SIG-M5 (cell line): ENCODE measurements at places on chromosomes 5 and 9.
A peak's percentile ranks its signal among the peaks of the same experiment; 100 is the strongest.

DNA sequence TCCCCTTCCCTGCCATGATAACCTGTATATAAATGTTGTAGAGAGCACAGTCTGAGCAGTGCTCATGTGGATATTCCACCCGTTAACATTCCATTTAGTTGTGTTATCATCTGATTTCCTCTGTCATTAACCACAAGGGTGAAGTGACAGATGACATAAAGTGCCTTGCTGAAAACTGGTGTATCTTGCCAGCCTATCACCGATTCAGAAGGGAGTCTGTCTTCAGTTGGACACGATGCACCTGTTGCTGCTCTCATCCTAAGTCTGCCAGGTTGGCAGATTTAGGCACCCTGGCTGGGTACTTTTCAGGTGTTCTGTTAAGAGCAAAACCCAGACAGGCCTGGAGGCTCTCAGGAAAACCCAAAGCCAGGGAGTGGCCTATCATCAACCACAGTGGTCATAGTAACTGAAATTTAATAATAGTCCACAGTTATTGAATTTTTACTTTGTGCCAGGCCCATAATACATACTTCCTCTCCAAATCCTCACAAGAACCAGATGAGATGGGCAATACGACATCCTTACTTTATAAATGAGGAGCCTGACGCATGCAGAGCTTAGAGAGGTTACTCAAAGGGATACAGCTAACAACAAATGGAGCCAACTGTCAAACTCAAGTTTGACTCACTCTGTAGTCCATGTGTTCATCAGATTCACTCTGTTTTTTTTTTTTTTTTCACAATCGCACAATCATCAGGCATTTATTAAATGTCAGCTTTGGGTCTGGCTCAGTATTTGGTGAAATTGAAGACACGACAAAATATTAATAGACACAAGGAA is 100.7 kb upstream of the SPRY4 start:
- no peak for DNase-seq

DNA sequence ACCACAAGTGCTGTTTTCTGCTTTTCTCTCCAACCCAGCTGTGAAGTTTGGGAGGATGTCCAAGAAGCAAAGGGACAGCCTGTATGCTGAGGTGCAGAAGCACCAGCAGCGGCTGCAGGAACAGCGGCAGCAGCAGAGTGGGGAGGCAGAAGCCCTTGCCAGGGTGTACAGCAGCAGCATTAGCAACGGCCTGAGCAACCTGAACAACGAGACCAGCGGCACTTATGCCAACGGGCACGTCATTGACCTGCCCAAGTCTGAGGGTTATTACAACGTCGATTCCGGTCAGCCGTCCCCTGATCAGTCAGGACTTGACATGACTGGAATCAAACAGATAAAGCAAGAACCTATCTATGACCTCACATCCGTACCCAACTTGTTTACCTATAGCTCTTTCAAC is 145.2 kb downstream of the RORB start:
- DNase-seq = no peak

DNA sequence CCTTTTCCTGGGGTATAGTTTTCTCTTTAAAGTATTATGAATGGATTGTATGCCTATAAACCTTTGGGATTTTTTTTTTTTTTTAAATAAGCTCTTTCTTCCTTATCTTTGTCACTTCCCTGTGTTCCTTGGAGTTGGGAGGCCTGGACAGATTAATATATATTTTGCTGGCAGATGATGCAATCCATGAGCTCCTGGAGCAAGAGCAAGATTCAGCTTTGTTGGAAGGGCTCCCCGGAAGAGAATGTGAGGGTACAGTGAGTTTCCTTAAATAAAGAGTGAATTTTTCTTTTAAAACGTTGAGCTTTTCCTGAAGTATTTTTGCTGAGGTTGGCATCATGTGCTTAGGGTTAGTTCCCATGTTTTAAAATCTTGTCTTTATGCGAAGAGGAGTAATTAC is 98.7 kb upstream of the SLC28A3 start:
- DNase-seq = no peak

DNA sequence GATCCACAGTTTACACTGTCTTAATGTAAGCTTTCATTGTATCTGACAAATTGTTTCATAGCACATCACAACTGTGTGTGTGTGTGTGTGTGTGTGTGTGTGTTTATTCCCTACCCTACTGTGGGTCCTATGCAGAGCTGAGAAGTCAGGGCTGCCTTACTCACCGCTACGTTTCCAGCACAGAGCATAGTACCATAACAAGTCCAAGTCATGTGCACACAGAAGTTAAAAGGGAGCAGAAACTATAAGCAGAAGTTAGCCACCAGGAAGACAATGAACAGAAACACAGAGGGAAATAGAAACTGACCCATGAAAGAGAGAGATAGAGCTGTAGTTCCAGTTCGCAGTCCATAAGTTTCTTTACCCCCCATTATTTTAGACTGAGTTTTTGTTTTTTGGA is 38.2 kb upstream of the DMXL1 start:
- no peak for DNase-seq

GRCh38 chr5:14706615-14707021 is 42.1 kb downstream of the OTULIN start:
- peak; percentile 5 for DNase-seq

DNA sequence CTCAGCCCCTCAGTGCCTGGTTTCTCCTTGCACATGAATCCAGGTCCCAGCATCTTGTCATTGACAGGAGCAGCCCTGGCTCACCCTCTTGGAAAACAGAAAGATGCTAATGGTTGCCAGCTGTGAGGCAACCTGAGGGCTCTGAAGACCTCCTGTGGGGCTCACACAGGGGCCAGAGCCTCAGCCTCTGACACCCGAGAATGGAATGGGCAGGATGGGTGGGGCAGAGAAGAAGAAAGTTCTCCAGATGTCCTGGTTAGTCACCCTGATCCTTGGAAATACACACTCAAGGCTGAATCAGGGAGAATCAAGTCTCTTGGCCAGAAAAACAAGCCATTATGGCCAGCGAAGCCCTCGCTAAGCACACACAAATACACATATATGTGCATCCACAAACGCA is 32.3 kb upstream of the SPATA31E1 start:
- DNase-seq = no peak

- no peak for DNase-seq
These were observed 167.7 kb upstream of the DMAC1 start for GRCh38 chr9:7967093-7967827.

DNA sequence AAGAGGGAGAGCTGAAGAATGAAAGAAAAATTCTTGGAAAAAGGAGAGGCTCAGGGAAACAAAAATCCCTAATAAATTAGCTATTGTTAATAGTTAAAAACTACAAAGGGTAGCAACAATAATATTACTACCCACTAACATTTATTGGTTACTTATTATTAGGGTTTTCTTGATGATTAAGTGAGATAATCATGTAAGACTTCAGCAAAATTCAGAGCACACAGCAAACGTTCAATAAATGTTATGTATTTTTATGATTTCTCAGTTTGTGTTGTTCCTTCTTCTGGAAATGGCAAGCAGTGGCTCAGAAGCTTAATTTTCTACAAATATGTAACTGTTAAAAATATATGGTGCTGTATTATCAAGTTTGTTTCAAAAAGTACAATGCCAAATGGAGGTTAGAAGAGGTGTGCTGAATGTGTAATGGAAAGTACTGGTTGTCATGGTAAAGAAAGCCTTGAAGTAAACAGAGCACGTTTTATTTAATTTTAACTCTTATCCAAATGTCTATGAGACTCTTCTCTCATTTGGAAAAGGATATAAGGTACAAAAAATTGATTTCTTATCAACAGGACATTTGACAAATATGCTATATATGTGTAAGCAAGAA is 226.0 kb upstream of the ATP10B start:
- DNase-seq = no peak

GRCh38 chr5:121189342-121190305 is 662.1 kb upstream of the FTMT start:
- no peak for DNase-seq

DNA sequence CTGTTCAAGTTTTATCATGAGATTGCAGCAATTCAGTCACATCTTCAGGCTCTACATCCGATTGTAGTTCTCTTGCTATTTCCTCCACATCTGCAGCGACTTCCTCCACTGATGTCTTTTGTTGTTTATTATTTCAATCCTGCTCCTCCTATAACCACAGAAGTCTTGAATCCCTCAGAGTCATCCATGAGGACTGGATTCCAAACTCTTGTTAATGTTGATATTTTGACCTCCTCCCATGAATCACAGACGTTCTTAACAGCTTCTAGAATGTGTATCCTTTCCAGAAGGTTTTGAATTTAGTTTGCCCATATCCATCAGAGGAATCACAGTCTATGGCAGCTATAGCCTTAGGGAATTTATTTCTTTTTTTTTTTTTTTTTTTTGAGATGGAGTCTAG is 3.6 kb downstream of the FBXO38 start:
- no peak for DNase-seq

GRCh38 chr9:100449420-100449819 is 22.5 kb downstream of the MSANTD3 start:
- DNase-seq = no peak

DNA sequence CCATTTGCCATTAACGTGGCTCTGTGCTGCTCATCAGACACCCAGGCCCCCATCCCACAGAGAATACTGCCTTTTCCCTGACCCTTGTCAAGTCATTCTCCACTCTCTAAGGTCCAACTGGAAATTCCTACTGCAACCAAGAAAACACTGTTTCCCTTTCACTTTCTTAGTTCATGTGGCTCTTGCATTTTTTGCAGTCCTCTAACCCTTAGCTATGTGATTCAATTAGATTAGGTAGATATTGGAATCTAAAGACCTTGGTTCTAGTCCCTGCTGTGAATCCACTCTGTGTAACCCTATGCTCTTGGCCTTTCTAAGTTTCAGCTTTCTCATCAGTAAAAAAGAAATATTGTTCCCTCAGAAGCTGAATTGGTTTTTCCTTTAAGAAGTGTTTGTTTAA is 649.4 kb downstream of the CCDC171 start:
- DNase-seq = no peak

DNA sequence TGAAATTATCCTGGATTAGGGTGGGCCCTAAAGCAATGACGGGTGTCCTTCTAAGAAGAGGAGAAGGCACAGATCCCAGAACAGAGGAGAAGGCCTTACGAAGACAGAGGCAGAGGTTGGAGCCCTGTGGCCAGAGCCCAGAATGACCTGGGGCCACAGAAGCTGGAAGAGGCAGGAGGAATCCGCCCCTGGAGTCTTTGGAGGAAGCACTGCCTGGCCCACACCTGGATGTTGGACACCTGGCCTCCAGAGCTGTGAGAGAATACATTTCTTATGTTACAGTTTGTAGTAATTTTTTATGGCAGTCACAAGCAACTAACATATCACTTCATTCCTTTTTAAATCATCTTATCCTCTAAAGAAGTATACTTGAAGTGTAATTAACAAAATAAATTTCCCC is 8.5 kb downstream of the MRPL36 start:
- DNase-seq = no peak

GRCh38 chr5:15452781-15453180 is 47.2 kb upstream of the FBXL7 start:
- DNase-seq = no peak

GRCh38 chr9:116951588-116952435 is 264.7 kb downstream of the TRIM32 start:
- DNase-seq = no peak

- peak; percentile 33 for DNase-seq
These were observed 14.4 kb downstream of the STK10 start for GRCh38 chr5:172173564-172174153.

DNA sequence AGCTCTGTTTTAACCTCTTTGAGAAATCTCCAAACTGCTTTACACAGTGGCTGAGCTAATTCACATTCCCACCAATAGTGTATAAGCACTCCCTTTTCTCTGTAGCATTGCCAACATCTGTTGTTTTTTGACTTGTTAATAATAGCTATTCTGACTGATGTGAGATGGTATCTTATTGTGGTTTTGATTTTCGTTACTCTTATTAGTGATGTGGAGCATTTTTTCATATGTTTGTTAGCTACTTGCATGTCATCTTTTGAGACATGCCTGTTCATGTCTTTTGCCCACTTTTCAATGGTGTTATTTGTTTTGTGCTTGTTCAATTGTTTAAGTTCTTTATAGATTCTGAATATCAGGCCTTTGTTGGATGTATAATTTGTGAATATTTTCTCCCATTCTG is 225.2 kb upstream of the TRPC7 start:
- no peak for DNase-seq

GRCh38 chr5:612498-613424 is 621 bp downstream of the CEP72 start:
- no peak for DNase-seq

- no peak for DNase-seq
These were observed 839 bp downstream of the GABRG2 start for GRCh38 chr5:162068412-162068811.

GRCh38 chr9:106619211-106619610 is 243.8 kb upstream of the ZNF462 start:
- DNase-seq = no peak

- DNase-seq = no peak
These were observed 173.6 kb downstream of the ARL15 start for GRCh38 chr5:54136516-54137440.

DNA sequence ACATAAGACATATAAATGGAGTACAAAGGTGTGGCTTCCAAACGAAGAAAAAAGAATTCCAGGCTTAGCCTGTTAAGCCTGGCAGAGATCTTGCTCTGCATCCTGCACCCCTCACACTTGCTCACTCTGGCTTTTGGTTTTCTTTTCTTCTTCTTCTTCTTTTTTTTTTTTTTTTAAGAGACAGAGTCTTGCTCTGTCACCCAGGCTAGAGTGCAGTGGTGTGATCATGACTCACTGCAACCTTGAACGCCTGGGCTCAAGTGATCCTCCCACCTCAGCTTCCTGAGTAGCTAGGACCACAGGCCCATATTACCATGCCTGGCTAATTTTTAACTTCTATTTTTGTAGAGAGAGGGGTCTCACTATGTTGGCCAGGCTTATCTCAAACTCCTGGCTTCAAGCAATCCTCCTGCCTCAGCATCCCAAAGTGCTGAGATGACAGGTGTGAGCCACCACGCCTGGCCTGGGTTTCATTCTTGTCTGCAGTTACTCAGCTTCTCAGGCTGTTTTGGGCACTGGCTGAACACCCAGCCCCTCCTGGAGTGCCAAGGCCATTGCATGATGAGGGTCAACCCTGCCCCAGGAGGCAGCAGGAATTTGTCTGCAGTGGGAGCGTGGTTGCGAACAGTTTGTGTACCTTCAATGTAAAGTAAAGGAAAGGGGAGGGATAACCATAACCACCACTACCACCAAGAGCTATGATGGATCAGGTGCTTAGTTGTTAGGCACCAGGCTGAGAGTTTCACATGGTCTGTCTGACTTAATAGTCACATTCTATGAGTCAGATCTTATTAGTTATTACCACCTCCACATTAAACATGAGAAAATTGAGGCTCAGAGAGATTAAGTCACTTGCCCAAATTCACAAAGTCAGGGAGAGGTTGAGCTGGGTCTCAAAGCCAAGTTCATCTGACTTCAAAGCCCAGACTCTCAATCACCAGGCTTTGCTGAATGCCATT is 219.2 kb upstream of the PANK3 start:
- DNase-seq = no peak

GRCh38 chr5:89255845-89256463 is 373.0 kb upstream of the MEF2C start:
- no peak for DNase-seq
